H4 (cell line): ENCODE measurements at places on chromosomes 3 and 15. TPM values are rescaled to one million over a fixed set of nuclear protein-coding genes. Genes with fewer than 3 reads are reported as not detected.

The GOLGA6L10 gene
- 0.56 TPM in 1 of 2 replicates, not detected in the other for total RNA-seq

- no peak for DNase-seq
These were observed 203.8 kb upstream of the MCTP2 start for GRCh38 chr15:94027581-94027980.

GRCh38 chr3:56937580-56937979, 122.9 kb upstream of the SPATA12 start:
- DNase-seq: no peak

- DNase-seq: no peak
These were observed 117.4 kb upstream of the ABHD17C start for GRCh38 chr15:80577552-80578205.

GRCh38 chr15:58554758-58555157, 123.0 kb downstream of the LIPC start:
- no peak for DNase-seq
